ENCODE measurements at places on chromosomes 12 and 14.
A peak's percentile ranks its signal among the peaks of the same experiment; 100 is the strongest.

DNA sequence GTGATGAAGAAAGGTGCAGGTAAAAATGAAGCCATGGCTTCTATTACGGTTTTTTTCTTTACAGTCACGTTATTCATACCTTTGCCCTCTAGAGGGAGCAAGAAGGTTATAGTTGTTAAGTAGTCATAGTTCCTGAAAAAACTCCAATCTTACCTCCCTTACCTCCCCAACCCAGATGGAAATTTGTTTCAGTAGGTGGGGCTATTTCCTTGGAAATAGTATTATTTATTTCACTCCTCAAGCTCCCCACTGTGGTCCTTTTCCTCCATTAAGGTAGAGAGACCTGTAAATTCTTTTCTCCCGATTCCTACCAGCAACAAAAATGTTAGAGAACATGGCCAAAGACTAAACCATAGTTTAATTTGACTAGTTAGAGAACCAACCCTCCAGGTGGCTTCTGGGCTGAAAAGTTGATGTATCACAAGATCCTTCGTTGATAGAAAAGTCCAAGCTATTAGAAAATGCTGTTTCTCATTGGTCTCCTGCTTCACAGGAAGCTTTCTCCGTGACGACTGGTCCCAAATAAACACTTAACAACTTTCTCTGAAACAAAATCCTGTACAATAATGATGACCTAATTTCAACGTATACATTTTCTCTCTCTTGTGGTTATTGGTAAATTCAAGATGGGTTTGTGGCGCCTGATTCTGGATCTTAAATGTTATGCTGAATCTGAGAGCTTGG lies 43.5 kb downstream of the TMX1 start:
- peak; percentile 71 for DNase-seq

- DNase-seq, result no peak
Measured at GRCh38 chr12:90575995-90576394, 379.0 kb downstream of the CCER1 start.

DNA sequence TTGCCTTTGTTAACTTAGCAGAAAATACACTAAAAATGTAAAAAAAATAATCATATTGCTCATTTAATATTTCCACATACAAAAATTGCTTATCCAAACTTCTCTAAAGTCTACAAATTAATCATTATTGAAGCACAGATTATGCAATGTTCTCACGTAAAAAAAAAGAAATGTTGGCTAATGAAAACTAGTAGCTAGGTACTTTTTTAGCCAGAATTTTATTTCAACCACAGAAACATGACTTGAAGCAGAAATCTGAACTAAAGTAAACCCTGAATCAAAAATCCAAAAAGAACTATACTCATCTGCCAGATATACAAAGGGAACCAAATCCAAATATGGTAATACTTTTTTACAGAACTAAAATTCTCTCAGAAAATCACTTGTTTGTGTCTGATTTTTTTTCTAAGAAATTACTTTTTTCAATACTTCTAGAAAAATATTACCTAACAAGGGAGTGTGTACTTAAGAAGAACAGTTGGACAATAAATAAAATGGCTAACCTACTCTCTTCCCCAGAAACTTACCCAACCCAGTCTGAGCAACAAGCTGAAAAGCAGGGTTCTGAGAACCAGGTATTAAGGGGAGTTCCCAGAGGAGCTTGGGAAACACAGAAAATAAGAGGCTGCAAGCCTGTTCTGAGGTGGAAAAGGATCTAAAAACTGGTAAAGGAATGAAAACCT lies 78.4 kb upstream of the RAP1B start:
- DNase-seq, result no peak

GRCh38 chr12:90126125-90126524 lies 417.5 kb upstream of the ATP2B1 start:
- no peak for DNase-seq

- no peak for DNase-seq
Measured at GRCh38 chr14:104223101-104224041, 85.0 kb downstream of the KIF26A start.

- DNase-seq, result no peak
Measured at GRCh38 chr12:104768033-104768432, 190.1 kb downstream of the SLC41A2 start.
